ENCODE measurements at places on chromosomes 4 and X.

- no peak for DNase-seq
Measured at GRCh38 chr4:145870155-145871020, 68.2 kb downstream of the ZNF827 start.

DNA sequence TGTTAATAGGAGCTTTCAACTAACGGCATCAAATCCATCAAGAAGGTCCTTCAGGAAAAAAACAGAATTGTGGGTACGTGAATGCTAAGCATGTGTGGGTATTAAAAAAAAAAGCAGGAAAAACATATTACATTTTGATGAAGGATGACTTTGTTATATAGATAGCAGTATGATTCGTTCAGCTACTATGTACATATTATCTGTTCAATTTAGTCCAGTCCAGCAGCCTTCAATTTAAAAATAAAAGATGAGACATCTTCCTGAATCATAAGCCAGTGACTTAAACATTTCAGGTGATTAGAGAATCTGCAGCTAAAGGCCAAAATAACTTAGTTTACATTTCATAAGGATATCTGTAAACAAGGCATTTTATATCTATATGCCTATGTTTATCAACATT is 63.4 kb downstream of the LCORL start:
- no peak for DNase-seq

- DNase-seq = no peak
Measured at GRCh38 chr4:168699224-168699878, 202.5 kb downstream of the PALLD start.

GRCh38 chr4:67861513-67861912 is 22.3 kb downstream of the TMPRSS11D start:
- DNase-seq = no peak

GRCh38 chr4:38188631-38189101 is 228.5 kb downstream of the PTTG2 start:
- no peak for DNase-seq

DNA sequence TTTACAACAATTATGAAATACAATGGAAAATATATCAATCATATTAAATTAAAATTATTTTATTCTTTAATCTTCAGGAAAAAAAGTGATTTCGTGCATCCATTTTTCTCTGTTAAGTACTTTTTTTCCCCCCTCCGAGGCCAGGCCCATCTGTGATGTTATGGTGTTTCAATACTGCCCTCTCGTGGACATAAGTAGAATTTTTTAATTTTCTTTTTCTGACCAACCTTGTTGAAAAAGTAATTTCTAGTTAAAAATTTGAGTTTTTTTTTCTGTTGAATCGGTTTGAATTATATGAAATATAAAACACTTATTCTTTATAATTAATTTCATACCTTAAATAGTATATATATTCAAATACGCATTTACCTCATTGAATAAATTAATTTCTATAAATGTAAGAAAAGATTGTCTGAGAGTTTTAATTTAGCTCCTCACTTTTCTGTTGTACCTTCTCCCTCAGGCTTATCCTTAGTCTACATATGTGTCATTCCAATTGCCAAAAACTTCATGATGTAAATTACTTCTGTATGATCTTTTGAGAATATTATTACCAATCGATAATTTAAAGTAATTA is 175.8 kb upstream of the TECRL start:
- no peak for DNase-seq

DNA sequence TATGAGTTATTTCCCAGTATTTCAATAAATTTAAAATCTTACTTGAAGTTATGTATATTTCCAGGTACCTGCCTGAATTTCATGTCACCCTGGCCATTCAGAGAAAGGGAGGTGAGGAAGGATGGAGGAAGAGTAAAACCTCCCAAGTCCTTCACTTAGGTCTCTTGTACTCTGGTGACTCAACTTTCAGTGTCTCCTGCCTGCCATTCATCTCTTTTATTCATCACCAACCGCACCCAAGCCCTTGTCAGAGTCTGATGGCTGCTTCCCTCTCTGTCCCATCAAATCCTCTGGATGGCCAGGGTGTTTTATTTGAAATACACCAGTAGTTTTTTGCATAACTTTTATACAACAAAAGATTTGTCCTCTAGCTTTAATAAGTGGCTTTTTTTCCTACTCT is 17.8 kb downstream of the TMPRSS11E start:
- no peak for DNase-seq

DNA sequence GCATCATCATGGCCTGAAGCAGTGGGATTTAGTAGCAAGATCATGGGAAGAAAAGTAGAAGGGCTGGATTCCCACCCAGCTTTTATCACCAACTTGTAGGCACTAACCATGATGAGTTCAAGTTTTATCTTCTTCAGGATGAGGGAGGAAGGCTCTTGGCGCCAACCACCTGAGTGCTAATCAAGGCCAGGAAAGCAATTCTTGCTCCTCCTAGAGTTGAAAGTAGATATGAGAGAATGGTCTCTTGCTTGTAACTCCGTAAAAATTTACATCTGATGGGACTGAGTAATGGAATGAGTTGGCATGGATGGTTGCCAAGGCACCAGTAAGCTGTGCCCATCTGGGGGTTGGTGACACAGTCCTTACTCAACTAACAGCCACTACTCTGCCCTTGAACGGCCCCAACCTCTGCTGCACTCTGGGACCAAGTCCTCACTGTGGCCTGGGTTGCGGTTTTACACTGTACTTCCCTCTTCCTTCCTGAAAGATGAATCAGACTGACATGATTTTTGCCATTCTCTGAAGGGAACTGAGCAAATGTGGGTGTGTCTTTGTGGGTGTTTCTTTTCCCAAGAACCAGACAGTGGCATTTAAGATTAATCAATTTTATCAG is 39.4 kb upstream of the NDP start:
- DNase-seq = peak; percentile 38

GRCh38 chrX:112832481-112833095 is 8.0 kb downstream of the AMOT start:
- no peak for DNase-seq

DNA sequence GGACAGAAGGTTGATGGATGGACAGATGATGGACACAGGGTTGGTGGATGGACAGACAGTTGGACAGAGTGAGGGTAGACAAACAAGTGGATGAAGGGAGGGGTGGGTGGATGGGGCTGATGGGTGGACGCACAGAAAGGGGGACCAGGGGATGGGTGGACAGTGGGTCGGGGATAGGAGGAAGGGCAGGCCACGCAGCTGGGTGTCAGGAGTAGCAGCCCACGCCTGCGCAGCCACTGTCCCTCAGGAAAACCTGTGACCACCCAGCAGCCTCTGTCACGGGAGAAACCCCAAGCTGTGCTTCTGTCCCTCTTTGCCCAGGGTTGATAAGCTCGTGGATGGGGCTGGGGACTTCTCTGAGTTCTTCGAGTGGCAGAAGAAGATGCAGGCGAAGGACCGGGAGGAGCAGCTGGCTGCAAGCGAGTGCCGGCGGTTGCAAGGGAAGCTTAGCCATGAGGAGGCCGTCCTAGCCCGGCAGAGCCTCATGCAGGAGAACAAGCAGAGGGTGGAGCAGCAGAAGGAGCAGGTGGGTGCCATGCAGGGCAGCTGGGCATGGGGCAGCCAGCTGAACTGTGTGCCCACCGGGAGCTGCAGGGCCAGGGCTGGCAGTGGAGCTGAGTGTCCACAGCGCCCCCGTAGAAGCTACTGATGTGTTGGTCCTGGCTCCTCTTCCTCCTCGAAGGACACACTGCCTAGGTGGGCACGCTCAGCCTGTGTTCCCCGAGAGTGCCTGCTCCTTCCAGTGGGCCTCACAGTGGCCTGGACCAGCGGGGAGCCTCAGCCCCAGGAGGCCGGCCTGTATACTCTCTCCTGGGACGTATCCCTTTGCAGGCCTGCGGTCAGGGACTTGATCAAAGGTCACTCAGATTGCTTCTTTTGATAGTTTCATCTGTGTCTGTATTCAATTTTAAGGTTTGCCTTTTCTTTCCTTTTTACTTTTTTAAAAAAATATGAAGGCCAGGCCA is 16.8 kb upstream of the RNF4 start:
- DNase-seq = no peak

- DNase-seq = no peak
Measured at GRCh38 chr4:155489271-155489670, 112.5 kb upstream of the MAP9 start.

GRCh38 chrX:72094894-72095293 is 36.8 kb downstream of the RTL5 start:
- DNase-seq = no peak
